Activated T-cell treated with anti-CD3 and anti-CD28 coated beads for 1 hour (primary cell): ENCODE measurements at places on chromosomes 6 and 20.

- DNase-seq = no peak
Measured at GRCh38 chr6:127102299-127102698, 16.2 kb upstream of the RSPO3 start.

DNA sequence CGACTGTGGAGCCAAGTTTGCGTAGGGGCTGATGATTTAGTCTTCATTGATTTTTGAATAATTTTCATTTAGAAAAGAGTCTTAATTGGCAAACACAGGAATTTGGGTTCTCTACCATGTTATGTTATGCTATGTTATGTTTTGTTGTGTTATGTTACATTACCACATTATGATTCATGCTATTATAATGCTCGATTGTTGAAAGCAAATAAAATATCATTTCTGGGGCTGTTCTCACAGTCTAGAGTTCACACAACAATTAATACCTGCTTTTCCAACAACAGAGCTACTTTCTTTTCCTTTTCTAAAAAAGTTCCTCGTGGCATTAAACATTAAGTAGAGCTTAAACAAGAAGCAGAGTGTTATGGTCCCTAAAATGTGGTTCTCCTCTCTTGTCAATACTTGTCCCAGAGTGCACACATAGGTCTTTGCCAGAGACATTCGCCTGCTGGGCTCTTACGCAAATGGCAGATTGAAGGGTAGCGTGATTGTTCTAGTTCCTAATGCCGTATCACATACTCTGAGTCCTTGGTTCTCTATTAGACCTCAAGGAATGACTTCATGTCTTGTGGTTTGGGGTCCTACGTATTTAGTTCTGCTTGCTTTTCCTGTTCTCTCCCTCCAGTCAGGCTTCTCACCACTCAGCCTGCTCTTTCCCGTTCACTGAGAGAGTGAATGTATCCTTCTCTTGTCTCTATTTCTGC, 370.3 kb downstream of the CD109 start:
- no peak for DNase-seq

DNA sequence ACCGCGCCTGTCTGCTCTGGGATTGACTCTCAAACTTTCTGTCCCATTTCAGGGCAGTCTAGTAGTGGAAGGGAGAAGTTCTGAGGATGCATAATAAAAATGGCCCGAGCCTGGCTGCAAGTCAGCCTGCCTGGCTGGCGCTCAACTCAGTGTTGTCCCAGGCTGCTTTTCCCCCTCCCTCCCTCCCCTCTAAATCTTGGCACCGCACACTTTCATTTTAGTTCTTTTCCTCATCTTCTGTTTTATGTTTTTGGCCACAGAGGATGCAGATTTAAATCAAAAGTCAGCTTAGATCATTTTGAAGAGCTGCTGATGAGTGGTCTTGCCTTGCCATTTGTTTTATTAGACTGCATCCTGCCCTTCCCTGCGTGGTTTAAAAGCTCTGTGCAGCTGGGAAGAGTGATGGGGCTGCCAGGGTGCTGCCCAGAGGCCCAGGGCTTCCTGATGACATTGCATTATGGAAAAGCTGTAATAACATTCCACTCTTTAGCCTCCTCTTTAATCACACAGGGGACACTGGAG, 6.5 kb upstream of the UQCC2 start:
- DNase-seq = no peak

DNA sequence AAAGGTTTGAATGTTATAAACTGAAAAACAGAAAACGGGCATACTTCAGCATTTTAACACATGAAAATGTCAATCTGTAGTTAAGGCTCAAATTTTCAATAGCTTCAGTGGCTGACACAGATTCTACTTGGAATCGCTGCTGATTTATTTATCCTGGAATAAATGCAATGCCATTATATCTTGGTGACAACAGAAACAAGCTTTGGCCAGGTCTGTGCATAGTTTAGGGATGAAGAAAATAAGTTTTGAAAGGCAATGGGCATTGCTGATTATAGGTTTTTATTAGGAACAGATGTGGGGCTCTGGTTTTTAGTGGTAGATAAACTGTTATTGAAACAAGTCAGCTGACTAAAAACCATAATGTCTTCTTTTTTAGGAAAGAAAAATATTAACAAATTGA, 96.8 kb upstream of the SOX4 start:
- no peak for DNase-seq

DNA sequence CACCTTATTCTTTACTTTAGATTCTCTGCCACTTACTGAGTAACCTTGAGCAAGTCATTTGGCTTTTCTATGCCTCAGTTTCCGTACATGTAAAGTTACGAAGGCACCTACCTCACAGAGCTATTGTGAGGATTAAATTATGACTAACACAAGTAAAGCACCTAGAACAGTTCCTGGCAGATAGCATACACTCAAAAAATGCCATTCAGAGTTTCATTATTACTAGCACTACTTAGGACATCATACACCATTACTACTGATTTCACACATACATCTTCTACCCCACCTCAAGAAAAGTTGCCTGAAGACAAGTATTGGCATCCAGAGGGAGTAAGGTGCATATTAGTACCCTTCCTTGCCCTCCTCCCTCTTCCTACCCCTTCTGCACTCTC, 107.8 kb downstream of the OGFRL1 start:
- DNase-seq = no peak
